DMS 273 treated with DMSO at 0.1 percent for 48 hours (cell line): ENCODE measurements at places on chromosomes 7 and 10.

DNA sequence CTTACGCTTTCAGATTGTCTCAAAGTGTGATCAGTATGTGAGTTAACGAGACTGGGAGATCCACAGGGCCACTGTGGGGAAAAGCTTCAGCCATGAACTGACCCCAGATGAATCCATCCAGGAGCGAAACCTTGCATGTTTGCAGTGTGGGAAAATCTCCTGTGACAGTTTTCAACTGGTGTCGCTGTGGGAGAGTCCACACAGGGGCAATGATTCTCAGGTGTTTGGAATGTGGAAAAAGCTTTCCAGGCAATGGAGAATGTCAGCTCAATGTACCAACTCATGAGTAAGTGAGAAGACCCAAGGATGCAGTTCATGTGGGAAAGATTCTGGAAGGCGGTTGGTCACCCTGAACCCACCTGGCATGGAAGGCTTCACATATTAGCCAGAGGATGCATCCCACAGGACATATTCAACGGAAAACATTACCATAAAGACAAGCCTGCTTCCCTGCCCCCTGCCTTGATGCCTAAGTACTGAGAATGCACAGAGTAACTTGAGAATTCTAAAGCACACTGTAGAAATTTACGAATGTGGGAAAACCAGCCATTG is 204.1 kb upstream of the BMPER start:
- no peak for DNase-seq

GRCh38 chr7:34653787-34654186 is 4.2 kb upstream of the NPSR1 start:
- DNase-seq = no peak

GRCh38 chr7:21844742-21845141 is 101.0 kb downstream of the CDCA7L start:
- no peak for DNase-seq

GRCh38 chr7:100802951-100803350 is 24.4 kb downstream of the EPHB4 start:
- DNase-seq = no peak

DNA sequence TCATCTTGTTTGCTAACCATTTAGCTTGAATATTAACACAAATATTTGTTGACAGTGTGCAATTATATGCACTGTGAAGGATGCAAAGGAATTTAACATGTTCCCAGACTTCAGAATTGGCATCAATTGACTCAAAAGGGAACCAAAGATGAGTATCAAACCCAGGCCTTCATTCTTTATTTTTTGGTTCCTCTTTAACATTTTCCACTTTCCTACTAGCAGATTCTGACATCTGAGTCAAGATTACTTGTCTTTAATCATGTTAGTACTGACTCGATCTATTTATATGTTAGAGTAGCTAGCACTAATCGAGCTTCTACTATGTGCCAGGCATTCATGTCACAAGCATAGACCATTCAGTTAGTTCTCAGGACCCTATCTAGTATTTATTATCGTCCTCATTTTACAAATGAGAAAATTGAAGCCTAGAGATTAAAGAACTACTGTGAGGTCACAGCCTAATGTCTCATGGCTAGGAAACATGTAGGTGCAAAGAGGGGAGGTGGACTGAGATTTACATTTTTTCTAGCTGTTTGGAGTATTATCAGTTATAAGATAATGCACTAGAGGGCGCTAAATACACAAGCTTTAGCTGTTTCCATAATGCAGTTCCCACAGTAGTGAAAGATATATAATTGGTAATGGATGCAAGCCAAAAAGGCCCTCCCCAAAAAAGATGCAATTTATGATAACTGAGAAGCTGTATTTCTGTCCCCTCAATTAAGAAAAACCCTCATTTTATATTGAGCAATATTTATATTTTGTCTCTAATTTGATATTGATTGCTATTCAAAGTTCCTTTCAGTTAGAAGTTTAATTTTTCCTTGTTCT is 32.9 kb upstream of the KMT2E start:
- DNase-seq = peak; percentile 63

- DNase-seq = no peak
Measured at GRCh38 chr10:11856678-11857077, 33.5 kb downstream of the PROSER2 start.

DNA sequence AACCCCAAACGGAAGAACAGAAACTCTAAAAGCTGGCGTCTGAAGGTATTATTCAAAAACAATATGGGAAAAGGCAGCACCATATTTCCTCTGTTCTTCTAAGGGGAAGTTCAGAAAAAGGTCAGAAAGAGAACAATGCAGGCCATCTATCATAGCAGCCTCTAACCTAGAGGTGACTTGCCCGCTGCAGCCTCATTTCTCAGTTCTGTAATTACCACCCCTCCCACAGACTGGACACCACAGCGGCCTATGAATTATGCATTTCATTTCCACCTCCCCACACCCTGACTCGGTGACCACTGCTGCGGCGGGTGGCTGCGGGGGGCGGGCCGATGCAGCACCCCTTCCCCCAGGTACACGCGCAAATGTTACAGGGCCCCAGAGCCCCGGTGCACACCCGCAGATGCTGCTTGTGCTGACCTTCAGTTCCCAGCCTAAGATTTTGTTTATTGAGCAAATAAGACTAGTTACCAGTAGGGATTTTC is 125.5 kb downstream of the CLEC2L start:
- no peak for DNase-seq

DNA sequence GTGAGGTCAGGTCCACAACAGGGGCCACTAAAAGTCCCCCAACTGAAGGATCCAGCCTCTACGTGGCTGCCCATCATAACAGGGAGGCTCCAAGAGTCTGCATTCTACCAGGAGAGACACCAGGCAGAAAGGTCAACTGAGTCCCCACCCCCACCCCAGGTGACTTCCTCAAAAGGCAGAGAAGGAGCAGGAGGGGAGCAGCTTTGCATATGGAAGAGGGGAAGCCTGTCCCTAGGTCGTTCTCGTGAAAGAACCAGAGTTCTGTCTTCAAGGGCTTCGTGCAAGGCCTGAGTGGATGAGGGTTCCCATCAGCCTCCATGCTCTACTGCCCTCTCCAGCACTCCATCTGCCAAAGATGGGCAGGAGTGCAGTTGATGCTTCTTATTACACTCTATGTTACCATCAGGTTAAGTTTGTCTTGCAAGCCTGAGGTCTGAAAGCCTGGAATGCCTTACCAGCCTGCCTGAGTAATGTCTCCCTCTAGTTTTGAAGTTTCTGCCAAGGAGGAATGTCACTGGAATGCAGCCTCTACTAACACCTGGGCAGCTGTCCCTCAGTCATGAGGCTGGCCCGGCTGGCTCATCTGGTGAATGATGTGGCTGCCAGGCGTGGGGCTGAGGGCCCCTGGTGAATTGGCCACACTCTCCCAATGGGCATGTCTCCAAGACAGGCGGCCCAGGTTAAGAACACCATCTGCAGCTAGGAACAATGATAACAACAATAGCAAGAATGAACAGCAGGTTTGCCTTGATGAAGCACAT is 54.3 kb upstream of the SMNDC1 start:
- no peak for DNase-seq

- no peak for DNase-seq
Measured at GRCh38 chr7:68792351-68792750, 805.9 kb upstream of the AUTS2 start.

DNA sequence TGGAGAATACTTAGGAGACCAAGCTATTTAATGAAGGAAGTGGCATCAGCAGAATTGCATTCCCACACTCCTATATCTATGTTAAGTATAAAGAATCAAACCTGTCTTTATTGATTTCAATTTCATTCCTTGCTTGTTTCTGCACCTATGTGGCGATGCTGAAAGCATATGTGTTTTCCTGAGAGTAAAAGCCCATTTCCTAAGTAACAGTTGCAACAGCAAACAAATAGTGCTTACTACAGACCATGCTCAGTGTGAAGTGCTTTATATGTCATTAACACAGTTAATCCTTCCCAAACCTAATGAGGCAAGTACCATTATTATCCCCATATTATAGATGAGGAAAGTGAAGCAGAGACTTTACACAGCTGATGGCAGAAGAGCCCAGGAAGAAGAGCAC is 552.1 kb downstream of the PARD3 start:
- no peak for DNase-seq

DNA sequence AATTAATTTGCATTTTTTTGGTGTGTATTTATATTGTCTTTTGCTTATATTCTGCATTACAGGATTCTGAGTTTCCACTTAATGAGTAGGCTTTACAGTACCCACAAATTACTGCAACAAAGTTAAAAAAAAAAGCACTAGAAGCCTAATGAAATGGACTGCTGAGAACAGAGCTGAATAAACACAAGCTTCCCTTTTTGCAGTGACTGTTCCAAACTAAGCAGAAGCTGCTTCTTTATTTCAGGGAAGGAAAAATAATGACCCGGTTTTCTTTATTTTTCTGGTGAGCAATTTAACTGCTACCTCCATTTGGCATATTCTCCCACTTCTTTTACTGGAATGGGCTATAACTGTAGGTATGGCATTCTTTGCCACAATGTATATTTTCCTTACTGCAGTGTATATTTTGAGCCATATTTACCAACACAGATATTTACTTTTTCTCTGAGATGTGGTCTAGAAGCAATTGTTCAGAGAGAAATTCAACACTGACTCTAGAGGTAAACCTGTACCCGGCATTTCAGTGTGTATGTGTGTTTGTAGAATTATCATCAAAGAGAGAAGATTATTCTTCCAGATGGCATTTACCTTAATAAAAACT is 56.9 kb downstream of the HDAC9 start:
- no peak for DNase-seq

- no peak for DNase-seq
Measured at GRCh38 chr10:60870803-60871202, 73.2 kb downstream of the RHOBTB1 start.

GRCh38 chr10:114138581-114138980 is 35.4 kb downstream of the CCDC186 start:
- DNase-seq = no peak

- no peak for DNase-seq
Measured at GRCh38 chr10:35743851-35744250, 101.8 kb upstream of the FZD8 start.

DNA sequence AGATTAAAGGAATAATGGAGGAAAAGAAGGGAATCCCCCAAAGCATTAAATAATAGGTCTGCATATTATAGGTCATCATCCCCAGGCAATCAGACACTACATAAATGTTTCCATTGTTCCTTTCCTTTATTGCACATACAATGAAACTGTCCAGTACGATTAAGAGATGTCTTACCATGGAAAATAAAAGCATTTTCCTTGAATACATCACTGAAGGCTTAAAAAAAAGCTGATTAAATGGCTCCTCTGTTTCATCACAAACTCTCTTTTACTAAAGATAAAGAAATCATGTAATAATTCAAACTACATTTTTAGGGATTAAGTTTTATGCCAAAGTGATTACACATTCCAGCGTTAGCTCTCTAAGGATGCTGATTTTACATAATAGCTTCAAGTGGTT is 316.0 kb downstream of the AGMO start:
- DNase-seq = no peak

DNA sequence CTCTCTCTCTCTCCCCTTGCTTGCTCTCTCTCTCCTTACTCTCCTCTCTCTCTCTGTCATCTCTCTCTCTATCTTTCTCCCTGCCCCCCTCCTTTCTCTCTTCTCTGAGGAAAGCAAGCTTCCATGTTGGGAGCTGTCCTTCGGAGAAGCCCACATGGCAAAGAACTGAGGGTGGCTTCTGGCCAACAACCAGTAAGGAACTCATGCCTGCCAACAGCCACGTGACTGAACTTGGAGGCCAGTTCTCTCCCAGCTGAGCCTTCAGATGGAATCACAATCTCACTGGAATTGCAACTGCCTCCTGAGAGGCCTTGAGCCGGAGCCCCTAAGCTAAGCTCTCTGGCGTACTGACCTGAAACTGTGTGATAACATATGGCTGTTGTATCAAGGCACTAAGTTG is 12.0 kb upstream of the DHTKD1 start:
- DNase-seq = no peak

DNA sequence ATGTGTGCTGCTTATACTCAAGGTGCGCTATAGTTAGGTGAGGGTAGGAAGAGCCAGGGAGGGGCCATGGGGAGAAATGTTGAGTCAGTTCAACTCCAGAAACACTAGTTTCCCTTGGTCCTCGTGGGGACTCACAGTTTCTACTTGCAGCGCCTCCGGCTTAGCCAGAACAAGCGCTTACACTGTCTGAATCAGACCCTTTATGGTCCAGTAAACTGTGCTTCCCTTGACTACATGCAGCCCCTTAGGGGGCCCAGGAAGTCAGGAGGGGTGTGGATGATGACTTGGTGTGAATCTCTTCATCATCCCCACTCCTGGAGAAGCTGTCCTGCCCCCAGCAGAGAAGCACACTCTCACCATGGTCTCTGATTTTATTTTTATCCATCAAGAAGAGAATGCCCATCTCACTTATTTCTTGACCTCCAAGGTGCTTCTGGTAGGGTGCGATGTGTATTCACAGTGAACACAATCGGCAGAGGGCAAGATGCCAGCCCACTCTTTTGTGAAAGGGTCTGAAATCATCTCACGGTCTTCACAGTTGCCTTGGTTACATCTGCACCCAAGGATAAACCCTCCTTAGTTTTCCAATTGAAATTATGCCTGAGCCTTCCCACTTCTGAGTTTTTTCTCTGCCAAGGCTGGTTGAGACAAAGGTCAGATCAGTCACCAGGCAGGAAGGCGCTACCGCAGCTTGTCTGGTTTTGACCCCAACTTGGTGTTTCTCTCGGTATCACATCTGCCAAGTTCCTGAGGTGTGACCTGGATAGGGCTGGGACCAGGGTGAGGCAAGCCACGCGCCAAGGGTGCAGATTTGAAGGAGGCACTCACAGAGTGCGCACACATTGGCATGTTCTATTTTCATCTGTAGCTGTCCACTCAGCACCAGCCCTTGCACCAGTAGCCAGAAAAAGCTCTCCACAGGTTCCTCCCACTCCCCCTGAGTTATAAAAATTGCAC is 62.7 kb upstream of the LRRC4 start:
- DNase-seq = no peak

DNA sequence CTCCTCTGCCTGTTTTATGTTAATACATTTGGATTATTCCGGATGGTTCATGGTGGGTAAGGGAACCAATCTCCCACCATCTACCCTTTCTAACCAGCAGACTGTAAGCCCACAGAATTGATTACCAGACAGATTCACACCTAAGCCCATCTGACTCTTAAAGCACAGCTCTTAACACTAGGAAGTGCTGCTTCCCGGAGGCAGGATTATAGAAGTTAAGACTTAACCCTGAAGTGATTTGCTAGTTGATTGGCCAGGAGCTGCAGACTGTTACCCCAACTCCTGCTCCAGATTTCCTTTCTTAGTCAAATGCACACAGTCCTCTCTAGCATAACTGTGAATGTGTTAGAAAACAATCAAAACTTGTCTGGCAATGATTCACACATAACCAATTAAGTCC is 221.7 kb downstream of the CDK14 start:
- DNase-seq = no peak

- DNase-seq = no peak
Measured at GRCh38 chr10:113130014-113130641, 180.1 kb downstream of the TCF7L2 start.

- no peak for DNase-seq
Measured at GRCh38 chr7:80146545-80147182, 12.0 kb downstream of the GNAI1 start.

GRCh38 chr10:88598055-88598454 is 11.5 kb downstream of the LIPJ start:
- no peak for DNase-seq

GRCh38 chr10:4281190-4281825 is 496.3 kb upstream of the KLF6 start:
- no peak for DNase-seq

GRCh38 chr7:130899638-130900401 is 165.8 kb upstream of the KLF14 start:
- no peak for DNase-seq
